ENCODE measurements at places on chromosomes 2 and 18. TPM values are rescaled to one million over a fixed set of nuclear protein-coding genes. Genes with fewer than 3 reads are reported as not detected.
A peak's percentile ranks its signal among the peaks of the same experiment; 100 is the strongest.

- no peak overlapping the region for H3K27ac ChIP-seq
- DNase-seq = no peak
- H3K27me3 ChIP-seq = no peaks in the 10 kb centered on the region
- H3K4me1 ChIP-seq = no peaks in the 10 kb centered on the region
- H3K36me3 ChIP-seq = no peaks in the 10 kb centered on the region
These were observed 31.2 kb downstream of the SALL3 start for GRCh38 chr18:79010802-79011201.

DNA sequence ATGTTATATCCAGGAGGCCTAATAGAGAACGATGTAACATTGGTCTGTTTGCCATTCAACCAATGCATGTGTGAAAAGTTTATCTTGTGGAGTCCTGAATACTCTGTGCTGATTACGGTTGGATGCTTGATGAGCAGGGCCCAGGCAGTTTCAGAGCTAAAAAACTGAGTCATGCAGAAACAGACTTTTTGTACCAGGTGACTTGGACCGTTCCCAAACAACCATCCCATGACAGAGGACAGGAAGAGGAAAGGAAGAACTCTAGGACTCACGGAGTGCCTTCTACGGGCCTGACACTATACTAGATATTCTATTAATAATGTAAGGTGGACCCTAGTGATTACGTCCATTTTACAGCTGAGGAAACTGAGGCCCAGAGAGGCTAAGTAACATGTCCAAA lies 142.1 kb downstream of the ARHGAP28 start:
- H3K27me3 ChIP-seq = no peaks in the 10 kb centered on the region
- DNase-seq = no peak
- no peaks in the 10 kb centered on the region for H3K36me3 ChIP-seq
- H3K27ac ChIP-seq = no peak overlapping the region
- no peak overlapping the region for H3K4me3 ChIP-seq

GRCh38 chr2:12716032-12716281 lies 779 bp upstream of the TRIB2 start:
- peaks cover 41% of the 10 kb centered on the region for H3K4me1 ChIP-seq
- peak overlapping the region; percentile 88 for H3K27ac ChIP-seq
- DNase-seq = peak; percentile 72
- peaks cover 17% of the 10 kb centered on the region for H3K36me3 ChIP-seq
- H3K27me3 ChIP-seq = no peaks in the 10 kb centered on the region
- H3K4me3 ChIP-seq = peak overlapping the region; percentile 91

DNA sequence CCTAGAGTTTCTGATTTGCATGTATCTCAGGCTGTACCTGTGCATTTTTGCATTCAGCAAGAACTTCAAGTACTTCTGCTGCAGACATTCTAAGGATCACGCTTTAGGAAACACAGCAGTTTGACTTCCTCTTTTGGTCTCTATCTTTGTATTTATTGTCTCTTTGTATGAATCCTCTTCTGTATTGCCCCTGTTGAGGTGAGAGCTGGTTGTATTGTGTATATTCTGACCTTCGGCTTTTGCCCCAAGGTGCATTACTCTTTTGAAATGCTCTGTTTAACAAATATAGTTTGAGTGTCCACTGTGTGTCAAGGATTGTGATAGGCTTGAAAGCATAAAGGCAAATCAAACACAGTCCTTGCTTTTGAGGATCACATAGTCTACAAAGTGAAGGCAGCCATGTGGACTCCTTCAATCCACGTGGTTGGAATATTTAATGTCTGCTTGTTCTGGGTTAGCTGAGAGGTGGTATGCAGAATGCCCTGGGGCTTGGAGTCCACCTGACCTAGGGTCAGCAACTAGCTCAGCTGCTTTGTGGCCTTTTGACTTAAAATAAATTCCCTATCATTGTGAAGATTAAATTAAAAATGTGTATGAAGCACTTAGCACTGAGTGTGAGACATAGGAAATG lies 108.1 kb downstream of the LYPD6 start:
- H3K4me1 ChIP-seq = no peaks in the 10 kb centered on the region
- H3K4me3 ChIP-seq = no peak overlapping the region
- H3K27ac ChIP-seq = no peak overlapping the region
- DNase-seq = no peak
- no peaks in the 10 kb centered on the region for H3K27me3 ChIP-seq

GRCh38 chr2:165793161-165793778 lies 777 bp downstream of the GALNT3 start:
- peaks cover 44% of the 10 kb centered on the region for H3K4me1 ChIP-seq
- no peaks in the 10 kb centered on the region for H3K27me3 ChIP-seq
- peaks cover 8% of the 10 kb centered on the region for H3K36me3 ChIP-seq
- peak overlapping the region; percentile 94 for H3K27ac ChIP-seq

- H3K27me3 ChIP-seq = no peaks in the 10 kb centered on the region
- peaks cover 20% of the 10 kb centered on the region for H3K36me3 ChIP-seq
- H3K27ac ChIP-seq = no peak overlapping the region
- no peak for DNase-seq
These were observed 47.8 kb downstream of the INPP4A start for GRCh38 chr2:98492441-98492840.

DNA sequence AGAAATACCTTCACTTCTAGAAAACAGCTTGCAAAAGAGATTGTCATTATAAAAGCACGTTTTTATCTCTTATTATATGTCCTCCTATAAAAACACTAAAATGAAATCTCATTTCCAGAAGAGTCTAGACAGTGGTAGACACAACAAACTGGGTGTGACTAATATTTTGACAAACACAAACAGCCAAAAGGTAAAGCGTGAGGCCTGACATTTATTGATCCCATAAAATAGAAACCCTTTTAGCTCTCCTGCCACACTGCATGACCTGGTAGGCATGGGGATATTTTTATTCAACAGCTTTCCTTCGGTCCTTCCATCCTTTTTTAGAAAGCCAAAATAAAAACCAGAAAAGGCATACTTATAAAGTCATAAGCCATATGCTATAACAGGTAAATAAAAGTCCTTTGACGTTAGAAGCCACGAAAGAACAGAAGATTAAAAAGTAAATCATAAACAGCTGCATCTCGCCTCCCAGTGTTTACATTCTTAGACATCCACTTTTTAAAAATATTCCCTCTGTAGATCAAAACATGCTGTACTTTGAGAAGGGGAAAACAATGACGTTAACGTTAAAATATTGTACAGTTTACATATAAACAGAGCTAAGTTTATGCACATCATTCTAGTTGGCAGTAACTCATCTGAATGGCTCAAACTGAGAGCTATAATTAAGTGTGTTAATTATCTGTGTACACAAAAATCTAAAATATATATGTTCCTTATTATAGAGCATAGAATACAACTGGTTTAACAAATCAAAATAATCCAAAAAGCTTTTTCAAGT lies 44.6 kb downstream of the IRS1 start:
- H3K27me3 ChIP-seq = no peaks in the 10 kb centered on the region
- H3K4me1 ChIP-seq = peaks cover 6% of the 10 kb centered on the region
- no peak overlapping the region for H3K27ac ChIP-seq
- no peaks in the 10 kb centered on the region for H3K36me3 ChIP-seq

- peak overlapping the region; percentile 98 for H3K27ac ChIP-seq
- peaks cover 24% of the 10 kb centered on the region for H3K36me3 ChIP-seq
- H3K4me1 ChIP-seq = peaks cover 65% of the 10 kb centered on the region
These were observed 10.2 kb downstream of the NFATC1 start for GRCh38 chr18:79405781-79406575.

DNA sequence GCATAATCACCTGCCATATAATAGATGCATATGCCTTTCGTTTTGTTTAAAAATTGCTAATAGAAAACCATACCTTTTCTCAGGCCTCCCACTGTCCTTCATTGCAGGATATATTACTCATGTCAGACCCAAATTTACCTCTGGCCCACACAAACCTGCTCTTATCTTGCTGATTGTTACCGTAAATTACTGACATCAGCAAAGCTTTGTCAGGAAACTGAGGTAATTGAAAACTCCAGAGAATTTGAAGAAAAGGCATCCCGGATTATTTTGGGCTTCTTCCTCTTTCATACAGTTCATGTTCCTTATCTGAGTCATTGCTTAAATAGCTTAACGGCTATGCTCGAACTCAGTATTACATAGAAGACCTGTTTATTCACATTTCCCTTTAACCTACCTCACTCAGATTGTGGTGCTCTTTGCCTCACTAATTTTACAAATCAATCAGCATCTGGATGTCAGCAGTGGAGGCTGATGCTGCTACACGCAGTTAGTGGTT lies 145.7 kb downstream of the ZEB2 start:
- peak overlapping the region; percentile 16 for H3K27ac ChIP-seq
- H3K36me3 ChIP-seq = no peaks in the 10 kb centered on the region
- peaks cover 3% of the 10 kb centered on the region for H3K27me3 ChIP-seq
- DNase-seq = no peak

DNA sequence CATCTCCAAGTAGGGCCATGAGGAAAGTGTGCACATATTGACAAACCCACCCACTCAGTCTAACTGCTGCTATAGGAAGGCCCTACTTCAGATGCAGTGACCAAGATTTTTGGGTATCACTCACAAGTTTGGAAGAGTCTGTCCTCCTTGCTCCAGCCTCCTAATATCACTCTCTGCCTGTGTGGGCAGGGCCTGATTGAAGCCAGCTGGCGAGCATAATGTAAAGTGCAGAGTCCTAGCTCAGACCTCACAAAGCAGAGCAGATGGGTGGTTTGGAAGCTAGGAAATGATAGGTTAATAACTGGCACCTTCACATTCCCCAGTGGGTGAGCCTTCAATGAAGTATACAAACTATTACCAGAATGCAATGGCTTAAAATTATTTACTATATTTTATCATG lies 11.2 kb upstream of the SULT1C3 start:
- no peak overlapping the region for H3K4me3 ChIP-seq
- no peaks in the 10 kb centered on the region for H3K36me3 ChIP-seq
- no peak overlapping the region for H3K27ac ChIP-seq
- peaks cover 13% of the 10 kb centered on the region for H3K27me3 ChIP-seq

GRCh38 chr2:128505150-128505490 lies 186.5 kb upstream of the HS6ST1 start:
- no peak overlapping the region for H3K27ac ChIP-seq
- H3K36me3 ChIP-seq = no peaks in the 10 kb centered on the region
- H3K4me1 ChIP-seq = peaks cover 34% of the 10 kb centered on the region
- H3K27me3 ChIP-seq = no peaks in the 10 kb centered on the region

DNA sequence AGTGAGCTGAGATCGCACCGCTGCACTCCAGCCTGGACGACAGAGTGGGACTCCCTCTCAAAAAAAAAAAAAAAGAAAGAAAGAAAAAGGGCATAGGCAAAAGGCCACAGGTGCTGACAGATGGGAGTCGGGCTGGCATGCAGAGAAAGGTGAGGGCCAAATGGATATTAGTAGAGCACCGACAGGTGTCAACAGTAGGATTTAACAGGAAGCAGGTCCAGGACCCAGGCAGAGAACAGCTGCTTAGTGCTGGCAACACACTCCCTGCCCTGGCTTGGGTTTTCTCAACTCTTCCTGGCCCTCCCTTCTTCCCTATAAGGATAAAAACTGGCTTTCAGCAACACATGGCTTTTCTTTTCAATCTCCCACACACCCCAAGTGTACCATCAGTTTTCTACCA lies 84.9 kb downstream of the MRO start:
- DNase-seq = no peak
- no peaks in the 10 kb centered on the region for H3K4me1 ChIP-seq
- H3K36me3 ChIP-seq = no peaks in the 10 kb centered on the region
- no peak overlapping the region for H3K27ac ChIP-seq
- no peak overlapping the region for H3K4me3 ChIP-seq

DNA sequence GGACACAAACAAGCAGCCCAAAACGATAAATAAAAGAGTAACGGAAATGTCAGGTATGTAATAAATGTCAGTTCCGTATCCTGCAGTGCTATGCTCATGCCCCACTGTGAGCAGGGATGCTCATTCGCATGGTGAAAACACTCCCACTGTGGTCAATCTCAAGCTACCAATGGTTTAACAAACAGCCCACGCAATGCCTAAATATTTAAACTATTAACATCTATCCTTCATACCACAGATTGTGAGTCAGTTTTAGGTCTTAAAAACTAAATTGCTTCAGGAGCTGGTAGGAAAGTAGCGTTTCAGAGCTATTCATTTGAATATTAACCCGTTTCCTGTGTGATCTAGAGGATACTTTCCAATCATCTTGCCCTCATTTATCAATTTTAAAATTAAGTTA lies 207.4 kb downstream of the TCF4 start:
- no peak overlapping the region for H3K4me3 ChIP-seq
- H3K27me3 ChIP-seq = no peaks in the 10 kb centered on the region
- no peaks in the 10 kb centered on the region for H3K36me3 ChIP-seq
- DNase-seq = no peak
- peaks cover 68% of the 10 kb centered on the region for H3K4me1 ChIP-seq
- H3K27ac ChIP-seq = no peak overlapping the region

DNA sequence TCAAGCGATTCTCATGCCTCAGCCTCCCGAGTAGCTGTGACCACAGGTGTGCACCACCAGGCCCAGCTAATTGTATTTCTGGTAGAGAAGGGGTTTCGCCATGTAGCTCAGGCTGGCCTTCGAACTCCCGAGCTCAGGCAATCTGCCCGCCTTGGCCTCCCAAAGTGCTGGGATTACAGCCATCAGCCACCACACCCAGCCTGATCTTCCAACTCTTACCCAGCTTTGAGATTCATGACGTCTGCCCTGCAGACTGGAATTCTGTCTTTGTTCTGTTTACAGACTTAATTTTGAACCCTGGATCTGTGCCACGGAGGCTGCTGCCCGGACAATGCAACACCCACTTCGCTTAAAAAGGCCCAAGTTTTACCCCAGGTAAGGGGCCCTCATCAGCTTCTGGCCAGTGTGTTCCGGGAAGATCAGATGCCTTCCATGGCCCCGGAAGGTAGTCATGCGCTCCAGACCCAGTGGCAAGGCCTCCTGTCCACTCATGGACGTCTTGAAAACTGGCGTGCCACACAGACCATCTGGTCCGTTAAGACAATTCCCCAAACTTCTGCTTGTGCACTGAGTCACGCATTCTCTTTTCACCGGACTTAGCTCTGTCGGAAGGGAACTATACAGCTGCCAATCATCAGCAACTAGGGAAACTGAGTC lies 5.5 kb downstream of the PXDN start:
- H3K27me3 ChIP-seq = peaks cover 14% of the 10 kb centered on the region
- no peaks in the 10 kb centered on the region for H3K36me3 ChIP-seq
- H3K27ac ChIP-seq = no peak overlapping the region

DNA sequence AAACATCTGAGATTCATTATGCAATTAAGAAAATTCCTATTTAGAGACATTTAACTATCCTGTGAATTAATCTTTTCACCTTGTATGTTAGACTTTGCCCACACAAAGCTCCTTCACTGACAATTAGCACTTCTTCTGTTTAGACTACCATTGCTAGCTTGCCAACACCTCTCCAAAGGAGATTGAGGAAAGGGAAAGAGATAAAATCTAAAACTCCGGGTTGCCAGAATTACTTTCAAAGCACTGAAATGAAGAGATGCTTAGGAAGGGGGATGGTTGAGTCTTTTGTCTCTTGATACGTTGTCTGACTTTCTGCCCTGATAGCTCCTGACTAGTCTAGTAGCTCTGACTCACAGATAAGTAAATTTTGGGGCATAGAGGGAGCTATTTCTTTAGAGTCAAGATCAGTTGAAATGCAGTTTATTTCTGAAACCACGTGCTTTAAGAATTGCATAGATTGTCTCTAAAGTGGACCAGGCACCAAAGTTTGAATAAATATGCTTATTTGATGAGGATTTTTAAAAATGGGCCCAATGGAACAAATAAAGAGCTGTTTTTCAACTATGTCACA lies 74.1 kb upstream of the DSEL start:
- DNase-seq = no peak
- H3K4me3 ChIP-seq = no peak overlapping the region
- no peaks in the 10 kb centered on the region for H3K36me3 ChIP-seq
- H3K27ac ChIP-seq = no peak overlapping the region

GRCh38 chr2:71685941-71686611 lies 232.7 kb downstream of the DYSF start:
- no peaks in the 10 kb centered on the region for H3K27me3 ChIP-seq
- no peak overlapping the region for H3K27ac ChIP-seq
- no peak overlapping the region for H3K4me3 ChIP-seq
- no peak for DNase-seq

Gene IL36G
- not detected for total RNA-seq

Gene TNS1
- 0.13 TPM for total RNA-seq

Gene C2orf78
- total RNA-seq = not detected

Gene PDE11A
- not detected for total RNA-seq

Gene CCBE1
- total RNA-seq = not detected

Gene GRHL1
- 0.95 TPM for total RNA-seq

Gene ADI1
- total RNA-seq = 20.5 TPM

Measured in activated B cell treated with CpG ODN at 0.5 μM for 24 hours (primary cell).